ENCODE measurements at places on chromosomes 3 and 15.

DNA sequence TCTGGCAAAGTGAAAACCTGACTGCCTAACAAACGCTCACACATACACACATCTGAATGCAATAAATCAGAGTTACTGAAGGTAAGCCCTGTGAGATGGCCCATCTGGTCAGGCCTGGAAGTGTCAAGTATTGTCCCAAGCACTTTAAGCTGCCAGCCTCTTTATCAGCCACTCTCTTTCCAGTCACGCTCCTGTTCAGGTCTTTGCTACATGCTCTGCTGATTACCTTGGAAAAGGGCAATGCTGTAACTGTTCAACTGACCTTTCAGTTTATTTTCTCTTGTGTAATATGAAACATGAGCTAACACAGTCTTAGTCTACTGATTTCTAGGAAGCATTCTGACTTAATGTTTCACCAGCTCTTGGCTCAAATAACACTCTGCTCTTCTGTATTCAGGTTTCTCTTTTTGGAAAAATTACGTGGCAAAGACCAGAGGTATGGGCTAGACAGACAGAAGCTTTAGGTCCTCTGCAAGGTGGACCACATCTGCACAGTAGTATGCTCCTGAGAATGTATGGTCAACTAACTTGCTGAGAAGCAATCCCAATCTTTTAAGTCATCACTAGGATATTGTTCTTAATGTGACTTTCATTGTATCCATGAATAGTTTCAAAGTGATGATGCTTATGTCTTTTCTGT lies 44.5 kb downstream of the GBE1 start:
- peak; percentile 57 for DNase-seq

DNA sequence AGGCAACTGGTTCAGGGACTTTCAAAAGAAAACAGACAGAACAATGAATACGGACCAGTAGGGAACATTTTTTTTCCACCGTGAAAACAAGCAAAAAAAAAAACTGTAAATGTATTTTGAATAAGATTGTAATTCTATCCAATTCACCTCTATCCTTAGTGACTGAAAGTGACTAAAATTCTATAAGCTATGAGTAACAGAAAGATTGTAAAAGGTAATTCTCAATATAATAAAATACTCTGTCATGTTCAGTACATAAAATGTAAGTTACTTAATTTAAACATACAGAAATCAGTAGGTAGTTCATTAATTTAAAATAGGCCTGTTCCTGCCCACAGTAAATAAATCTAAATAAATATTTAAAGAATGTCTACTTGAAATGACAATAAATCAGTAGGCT lies 368.2 kb upstream of the ARHGEF26 start:
- no peak for DNase-seq

DNA sequence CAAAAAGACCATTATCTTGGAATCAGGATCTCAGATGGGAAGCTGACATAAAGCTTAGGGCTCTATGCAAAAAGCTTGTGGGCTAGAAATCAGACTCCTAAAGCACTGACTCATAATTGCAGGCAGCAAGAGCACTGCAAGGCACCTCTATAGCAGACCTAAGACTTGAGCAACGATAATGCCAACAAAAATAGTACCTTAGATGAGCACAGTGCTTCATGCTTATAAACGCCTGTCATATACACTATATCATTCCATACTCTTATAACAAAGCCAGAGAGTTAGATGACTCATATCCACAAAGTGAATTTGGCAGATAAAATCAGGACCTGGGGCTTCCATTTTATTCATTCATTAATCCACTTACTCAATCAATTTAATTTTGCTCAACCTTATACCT lies 560.8 kb downstream of the MCTP2 start:
- peak; percentile 20 for DNase-seq

- peak; percentile 48 for DNase-seq
Observed at GRCh38 chr15:65416845-65417416, 5.8 kb downstream of the IGDCC4 start.

DNA sequence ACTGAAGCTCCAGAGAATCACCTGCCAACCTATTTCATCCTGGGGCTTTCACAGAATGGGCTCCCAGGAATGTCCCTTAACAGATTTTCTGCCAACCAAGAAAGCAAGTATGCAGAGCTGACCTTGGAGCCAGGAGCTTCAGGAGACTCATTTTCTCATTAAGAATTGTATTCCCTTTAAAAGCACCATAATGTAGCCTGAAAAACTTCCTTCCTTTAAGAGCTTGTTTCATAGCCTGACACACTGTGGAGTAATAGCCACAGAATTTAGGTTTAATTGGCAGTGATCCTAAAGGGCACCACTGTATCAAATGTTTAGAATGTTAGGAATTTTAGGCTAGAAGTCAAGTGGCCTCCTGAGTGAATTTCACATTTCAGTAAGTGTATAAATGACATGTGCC lies 309.8 kb downstream of the GBE1 start:
- peak; percentile 30 for DNase-seq

- no peak for DNase-seq
Observed at GRCh38 chr3:22176911-22177310, 425.9 kb upstream of the ZNF385D start.

DNA sequence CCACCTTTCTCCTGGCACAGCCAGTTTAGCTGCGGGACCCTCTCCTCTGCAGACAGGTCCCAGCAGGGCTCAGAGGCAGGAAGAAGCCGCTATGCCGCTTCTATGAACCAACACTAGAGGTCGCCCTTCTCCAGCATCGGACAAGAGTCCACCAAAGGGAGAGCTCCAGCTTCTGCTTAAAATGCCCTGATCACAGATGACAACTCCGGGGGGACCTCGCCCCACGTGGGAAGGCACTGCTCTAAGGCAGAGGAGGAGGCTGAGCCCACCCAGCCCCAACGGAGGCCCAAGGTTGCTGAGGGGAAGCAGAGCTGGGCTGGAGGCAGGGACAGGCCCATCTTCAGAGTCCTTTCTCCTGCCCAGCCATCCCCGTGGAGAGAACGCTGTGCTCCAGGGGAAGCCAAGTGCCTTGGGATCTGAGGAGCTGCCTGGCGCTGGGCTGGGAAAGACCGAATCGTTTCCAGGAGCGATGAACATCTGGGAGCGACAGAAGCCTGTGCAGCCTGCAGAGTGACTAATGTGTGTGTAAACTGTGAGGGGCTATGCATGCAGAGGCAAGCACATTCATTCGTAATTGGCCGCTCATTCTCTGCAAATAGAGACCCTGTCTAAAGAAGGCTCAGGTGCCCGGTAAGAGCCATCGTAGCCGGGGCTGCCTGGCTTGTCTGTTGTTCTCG lies 43.5 kb upstream of the BDH1 start:
- DNase-seq, result peak; percentile 89

GRCh38 chr3:86381247-86381646 lies 609.7 kb downstream of the VGLL3 start:
- no peak for DNase-seq

DNA sequence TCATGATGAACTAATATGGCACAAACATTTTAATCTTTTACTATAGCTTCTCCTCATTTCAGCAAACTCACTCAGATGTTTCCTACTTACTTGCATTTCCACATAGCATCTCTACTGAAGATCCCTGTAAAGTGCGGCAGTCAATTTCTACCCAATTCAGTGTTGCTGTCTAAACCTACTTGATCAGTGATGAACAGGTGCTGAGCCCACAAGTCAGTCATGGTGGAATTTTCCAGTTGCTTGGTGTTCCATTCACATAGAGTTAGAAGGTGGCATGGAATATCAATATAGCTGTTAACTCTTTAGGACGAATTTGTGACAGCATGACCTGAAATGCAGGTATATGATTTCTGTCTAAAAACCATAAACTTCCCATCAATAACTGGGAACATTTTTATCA lies 22.7 kb downstream of the MRPL3 start:
- no peak for DNase-seq

- DNase-seq, result no peak
Observed at GRCh38 chr3:34889641-34890040, 749.7 kb upstream of the ARPP21 start.

- peak; percentile 7 for DNase-seq
Observed at GRCh38 chr3:115903843-115904242, 280.5 kb downstream of the GAP43 start.

DNA sequence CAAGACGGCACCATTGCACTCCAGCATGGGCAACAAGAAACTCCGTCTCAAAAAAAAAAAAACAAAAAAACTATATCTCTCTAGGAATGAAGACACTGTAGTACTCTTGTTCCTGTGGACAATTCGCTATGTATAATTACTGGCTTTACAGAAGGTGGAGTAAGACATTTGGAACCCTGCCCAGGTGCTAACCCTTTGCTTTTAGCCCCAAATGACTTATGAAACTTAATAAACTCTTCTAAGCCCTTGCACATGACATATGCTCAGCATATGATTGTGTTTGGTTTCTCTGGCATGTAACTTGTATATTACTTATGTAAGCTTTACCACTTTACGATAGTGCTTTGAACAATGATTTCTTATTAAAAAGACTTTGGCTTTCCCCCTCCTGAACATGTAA lies 27.3 kb upstream of the PRTG start:
- peak; percentile 89 for DNase-seq

- DNase-seq, result peak; percentile 72
Observed at GRCh38 chr15:66800584-66801235, 98.7 kb downstream of the SMAD6 start.

DNA sequence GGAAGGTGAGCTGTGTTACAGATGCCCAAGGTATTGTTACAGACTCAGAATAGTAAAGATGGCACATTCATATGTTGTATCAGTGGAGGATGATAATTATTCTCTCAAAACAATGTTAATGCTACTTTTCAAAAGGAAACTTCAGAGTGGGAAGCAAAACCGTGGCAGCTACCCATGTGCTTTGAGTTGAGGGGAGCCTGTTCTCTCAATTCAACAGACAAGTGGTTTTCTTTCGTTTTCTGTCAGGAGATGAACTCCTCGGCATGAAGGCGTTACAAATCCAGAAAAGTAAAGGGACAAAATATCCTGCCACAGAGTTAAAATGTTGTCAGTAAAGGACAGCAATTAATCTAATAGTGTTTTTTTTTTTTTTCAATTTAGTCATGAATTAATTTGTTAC lies 629.4 kb upstream of the GBE1 start:
- no peak for DNase-seq

GRCh38 chr15:90647326-90647725 lies 69.8 kb upstream of the BLM start:
- DNase-seq, result no peak

DNA sequence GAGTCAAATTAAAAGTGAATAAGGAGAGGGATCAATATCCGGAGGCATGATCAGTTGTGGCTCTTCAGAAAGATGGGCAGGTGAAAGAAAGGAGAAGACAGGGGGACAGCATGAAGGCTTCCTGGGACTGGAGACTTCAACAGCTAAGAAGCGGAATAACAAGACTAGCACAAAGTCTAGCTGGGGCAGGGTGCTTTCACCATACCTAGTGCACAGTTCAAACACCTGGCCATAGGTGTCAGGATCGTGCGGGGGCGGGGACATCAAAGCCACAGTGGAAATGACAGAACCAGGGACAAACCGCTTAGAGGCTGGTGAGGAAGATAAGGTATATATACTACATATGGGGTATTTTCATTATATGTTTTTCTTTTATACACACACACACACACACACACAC lies 66.2 kb upstream of the FOXP1 start:
- no peak for DNase-seq

DNA sequence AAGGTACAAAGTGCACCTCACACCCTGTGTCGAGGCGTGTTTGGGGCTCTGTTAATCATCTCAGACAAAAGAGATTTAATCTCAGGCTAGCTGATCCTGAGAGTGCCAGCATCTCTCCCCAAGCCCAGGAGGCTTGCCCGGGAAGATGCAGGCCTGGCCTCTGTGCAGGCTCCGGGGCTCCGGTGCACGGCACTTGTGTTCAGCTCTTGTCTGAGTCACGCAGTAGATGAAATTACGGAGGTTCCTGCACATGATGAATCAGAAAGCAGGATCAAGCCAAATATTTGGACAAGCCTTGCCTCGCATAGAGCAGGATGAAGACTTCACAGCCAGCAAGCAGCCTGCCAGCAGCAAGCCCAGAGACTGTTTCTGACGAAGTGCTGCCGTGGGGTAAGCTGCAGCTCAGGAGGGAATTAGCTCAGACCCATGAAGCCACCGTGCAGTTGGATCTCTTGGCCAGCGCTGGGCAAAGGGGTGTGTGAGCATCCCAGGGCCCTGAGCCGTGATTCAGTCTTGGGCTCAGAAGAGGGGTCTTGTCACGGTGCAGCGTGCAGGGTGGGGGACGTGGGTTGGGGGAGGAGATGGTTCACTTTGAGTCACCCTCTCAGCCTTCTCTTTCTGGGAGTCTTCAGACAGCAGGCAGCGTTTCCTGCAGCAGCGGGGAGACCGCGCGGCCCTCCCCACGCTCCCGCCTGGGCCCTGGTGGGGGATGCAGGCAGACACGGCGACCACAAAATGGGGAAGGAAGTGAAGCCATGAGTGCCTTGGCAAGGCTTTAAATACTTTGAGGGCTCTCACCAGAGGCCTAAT lies 89.2 kb upstream of the MEF2A start:
- DNase-seq, result peak; percentile 97

DNA sequence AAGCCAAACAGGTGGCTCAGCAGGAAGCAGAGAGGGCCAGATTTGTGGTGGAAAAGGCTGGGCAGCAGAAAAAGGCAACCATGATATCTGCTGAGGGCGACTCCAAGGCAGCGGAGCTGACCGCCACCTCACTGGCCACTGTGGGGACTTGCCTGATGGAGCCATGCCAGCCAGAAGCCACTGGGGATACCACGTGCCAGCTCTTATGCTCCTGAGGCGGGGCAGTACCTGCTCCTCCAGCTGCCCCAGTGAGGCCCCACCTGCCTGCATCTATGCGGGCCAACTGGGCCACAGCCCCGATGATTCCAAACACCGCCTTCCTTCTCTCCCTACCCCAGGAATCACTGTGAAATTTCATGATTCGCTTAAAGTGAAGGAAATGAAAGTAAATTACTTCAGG lies 22.9 kb upstream of the ARIH1 start:
- DNase-seq, result no peak

- no peak for DNase-seq
Observed at GRCh38 chr15:55606214-55606613, 18.1 kb upstream of the PYGO1 start.

GRCh38 chr3:72408983-72409779 lies 439.1 kb downstream of the SHQ1 start:
- no peak for DNase-seq

- no peak for DNase-seq
Observed at GRCh38 chr3:112583105-112583504, 21.3 kb downstream of the SLC35A5 start.

GRCh38 chr15:56891852-56892440 lies 26.5 kb upstream of the TCF12 start:
- DNase-seq, result no peak

- DNase-seq, result no peak
Observed at GRCh38 chr3:155594526-155595187, 150.2 kb downstream of the PLCH1 start.

DNA sequence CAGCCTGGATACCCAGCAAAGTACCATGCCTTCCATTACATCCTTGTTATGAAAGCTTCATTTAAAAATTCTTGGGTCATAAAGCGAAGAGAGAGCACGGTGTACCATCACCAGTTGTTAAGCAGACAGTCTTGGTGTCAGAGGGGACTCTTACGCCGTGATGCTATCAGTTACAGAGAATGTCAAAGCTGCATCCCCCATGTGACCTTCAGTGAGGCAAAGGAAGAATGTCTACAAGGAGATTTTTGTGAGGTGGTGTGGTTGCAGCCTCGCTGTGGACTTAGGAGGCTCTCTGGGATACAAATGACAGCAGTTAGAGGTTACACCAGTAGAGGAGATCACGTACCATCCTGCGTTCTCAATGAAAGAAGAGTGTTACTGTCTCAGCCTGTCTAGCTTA lies 278.3 kb downstream of the FEZF2 start:
- DNase-seq, result no peak
